ENCODE measurements at places on chromosomes 2 and 18. TPM values are rescaled to one million over a fixed set of nuclear protein-coding genes. Genes with fewer than 3 reads are reported as not detected.

ALKAL2 gene
- not detected for total RNA-seq

FAM161A gene
- total RNA-seq: 10.1 TPM

SCN7A gene
- 0.03 TPM for total RNA-seq

TSPYL6 gene
- not detected for total RNA-seq

REG3A gene
- total RNA-seq: not detected

- H3K27ac ChIP-seq: peak overlapping the region; percentile 73
- no peaks in the 10 kb centered on the region for H3K27me3 ChIP-seq
- peaks cover 28% of the 10 kb centered on the region for H3K36me3 ChIP-seq
- H3K4me3 ChIP-seq: no peak overlapping the region
- DNase-seq: no peak
Observed at GRCh38 chr2:233837694-233838229, 16.6 kb downstream of the HJURP start.

DNA sequence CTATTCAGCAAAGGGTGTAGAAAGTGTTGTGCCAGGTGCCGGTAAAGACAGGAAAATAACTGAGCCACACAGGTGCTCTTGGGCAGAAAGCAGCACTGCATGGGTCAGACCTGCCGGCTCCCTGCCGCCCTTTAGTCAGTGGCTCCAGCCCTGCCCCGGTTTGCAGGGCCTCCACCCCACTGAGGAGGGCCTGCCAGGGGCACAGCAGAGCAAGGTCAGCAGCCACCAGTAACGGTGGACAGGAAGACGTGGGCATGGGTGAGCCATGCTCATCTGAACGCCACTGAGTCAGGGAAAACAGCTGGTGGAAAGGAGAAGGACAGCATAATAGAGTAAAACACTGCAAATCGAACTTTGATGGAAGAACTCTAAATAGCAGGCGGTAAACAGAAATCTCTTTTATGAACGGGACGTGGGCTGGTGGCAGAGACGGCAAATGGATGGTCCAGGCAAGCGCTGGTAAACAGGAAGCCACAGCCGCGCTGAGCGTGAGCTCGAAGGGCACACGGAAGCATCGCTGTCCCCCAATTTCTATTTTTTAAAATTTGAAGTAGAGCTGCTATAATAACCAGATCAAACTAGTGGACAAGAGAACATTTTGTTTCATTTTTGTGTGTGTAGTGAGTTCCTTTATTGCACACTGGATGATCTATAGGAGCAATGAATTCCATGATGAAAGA, 141.8 kb upstream of the ALKAL2 start:
- H3K4me1 ChIP-seq: no peaks in the 10 kb centered on the region
- no peaks in the 10 kb centered on the region for H3K27me3 ChIP-seq
- H3K27ac ChIP-seq: no peak overlapping the region
- DNase-seq: no peak
- no peaks in the 10 kb centered on the region for H3K36me3 ChIP-seq
- H3K4me3 ChIP-seq: no peak overlapping the region

DNA sequence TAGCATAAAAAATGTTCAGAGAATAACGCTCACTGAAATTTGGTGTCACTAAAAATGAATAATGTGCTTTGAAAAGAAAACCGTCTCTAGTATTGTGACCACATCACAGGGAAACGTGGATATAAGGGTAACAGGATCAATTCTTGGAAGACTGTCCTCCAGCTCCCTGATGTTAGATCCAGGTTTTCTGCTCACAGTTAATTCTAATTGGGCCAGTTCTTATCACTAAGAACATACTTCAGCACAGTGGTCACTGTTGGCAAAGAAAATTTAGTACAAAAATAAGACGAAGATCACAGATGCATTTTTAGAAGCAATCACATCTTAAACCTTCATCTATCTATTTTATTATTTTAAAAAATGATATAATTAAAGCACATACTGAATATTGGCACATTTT, 57.0 kb upstream of the CD226 start:
- H3K27ac ChIP-seq: no peak overlapping the region
- no peaks in the 10 kb centered on the region for H3K36me3 ChIP-seq
- H3K27me3 ChIP-seq: no peaks in the 10 kb centered on the region
- H3K4me3 ChIP-seq: no peak overlapping the region
- DNase-seq: no peak

DNA sequence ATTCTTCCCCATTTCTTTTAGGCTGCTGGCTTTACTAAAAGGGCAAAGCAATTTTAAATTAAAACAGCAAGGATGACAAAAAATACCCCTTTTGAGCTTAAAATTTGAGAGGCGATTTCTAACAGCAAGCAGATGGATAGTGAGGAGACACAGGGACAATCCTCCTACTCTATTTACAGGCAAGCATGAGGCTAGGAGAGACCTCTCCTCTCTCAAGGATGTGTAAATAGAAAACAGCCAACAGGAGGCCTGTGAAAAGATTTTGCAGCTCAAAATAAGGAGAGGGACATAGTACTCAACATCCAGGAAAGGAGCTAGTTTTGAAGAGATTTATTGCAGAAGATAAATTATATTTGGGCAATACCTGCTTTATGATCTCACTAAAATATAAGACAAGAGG, 53.8 kb downstream of the LINC00305 start:
- no peak for DNase-seq
- no peaks in the 10 kb centered on the region for H3K27me3 ChIP-seq
- H3K4me1 ChIP-seq: no peaks in the 10 kb centered on the region

DNA sequence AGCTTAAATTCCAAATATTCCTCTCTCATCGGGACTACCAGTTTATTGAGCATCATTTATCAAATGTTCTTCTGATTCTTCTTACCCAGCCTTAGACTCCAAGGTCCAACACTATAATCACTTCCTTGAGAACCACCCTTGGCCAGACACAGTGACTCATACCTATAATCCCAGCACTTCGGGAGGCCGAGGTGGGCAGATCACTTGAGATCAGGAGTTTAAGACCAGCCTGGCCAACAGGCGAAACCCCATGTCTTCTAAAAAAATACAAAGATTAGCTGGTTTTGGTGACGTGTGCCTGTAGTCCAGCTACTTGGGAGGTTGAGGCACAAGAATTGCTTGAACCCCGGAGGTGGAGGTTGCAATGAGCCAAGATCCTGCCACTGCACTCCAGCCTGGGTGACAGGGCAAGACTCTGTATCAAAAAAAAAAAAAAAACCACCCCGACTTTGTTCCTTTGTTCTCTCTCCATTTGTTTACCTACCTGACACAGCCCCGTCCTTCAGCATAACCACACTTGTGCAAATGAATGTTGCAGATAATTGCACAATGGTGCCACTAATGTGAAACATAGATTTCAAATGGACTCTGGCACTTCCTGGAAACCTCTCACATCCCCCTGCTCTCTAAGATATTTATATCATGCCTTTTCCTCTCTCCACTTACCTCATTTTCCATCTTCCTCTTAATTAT, 38.9 kb upstream of the LPIN2 start:
- no peaks in the 10 kb centered on the region for H3K27me3 ChIP-seq
- no peak overlapping the region for H3K4me3 ChIP-seq
- peaks cover 5% of the 10 kb centered on the region for H3K4me1 ChIP-seq
- no peak overlapping the region for H3K27ac ChIP-seq
- DNase-seq: no peak
- H3K36me3 ChIP-seq: no peaks in the 10 kb centered on the region

GRCh38 chr18:4102901-4103300, 352.2 kb downstream of the DLGAP1 start:
- no peak overlapping the region for H3K27ac ChIP-seq
- no peak overlapping the region for H3K4me3 ChIP-seq
- no peaks in the 10 kb centered on the region for H3K36me3 ChIP-seq
- no peak for DNase-seq
- H3K27me3 ChIP-seq: no peaks in the 10 kb centered on the region
- no peaks in the 10 kb centered on the region for H3K4me1 ChIP-seq

DNA sequence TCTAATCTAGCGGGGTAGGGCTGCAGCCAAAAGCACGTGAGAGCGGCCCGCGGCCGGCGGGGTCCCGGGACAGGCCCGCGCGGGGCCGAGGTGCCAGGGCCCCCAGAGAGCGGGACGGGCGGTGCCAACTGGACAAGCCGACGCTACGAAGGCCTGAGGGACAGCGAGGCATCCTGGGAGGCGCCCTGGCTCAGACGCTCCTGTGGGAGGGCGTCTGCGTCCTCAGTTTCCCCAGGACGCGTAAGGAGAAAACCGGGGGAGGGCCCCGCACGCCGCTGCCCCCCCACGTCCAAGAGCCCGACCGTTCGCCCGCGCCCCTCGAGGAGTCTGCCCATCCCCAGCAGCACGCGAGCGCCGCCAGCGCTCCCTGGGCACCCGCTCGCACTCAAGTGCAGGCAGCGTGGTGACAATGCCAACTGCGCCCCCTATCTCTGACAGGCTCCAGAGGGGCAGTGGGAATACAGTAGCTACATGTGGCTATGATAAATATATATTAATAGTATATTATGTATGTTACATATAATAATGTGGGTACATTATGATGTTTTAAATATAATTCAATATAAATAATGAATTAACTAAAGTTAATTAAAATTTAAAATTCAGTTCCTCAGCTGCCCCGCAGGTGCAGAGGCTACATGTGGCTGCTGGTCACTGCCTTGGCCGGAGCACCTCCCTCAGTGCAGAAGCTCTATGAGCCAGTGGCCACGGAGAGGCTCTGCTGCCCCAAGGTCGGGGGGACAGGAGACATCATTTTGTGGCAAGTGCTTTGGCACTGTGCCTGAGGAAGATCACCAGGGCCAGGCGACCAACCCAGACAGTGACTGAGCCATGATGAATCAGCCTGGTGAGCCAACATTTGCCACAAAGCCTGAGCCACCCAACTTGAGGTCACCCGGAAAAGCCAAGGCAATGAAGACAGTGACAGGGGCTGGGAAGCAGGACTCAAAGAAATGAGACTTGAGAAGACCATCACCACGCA, 5.5 kb upstream of the SFT2D3 start:
- H3K36me3 ChIP-seq: no peaks in the 10 kb centered on the region
- no peak for DNase-seq
- peaks cover 7% of the 10 kb centered on the region for H3K4me1 ChIP-seq
- no peak overlapping the region for H3K27ac ChIP-seq
- H3K4me3 ChIP-seq: no peak overlapping the region

DNA sequence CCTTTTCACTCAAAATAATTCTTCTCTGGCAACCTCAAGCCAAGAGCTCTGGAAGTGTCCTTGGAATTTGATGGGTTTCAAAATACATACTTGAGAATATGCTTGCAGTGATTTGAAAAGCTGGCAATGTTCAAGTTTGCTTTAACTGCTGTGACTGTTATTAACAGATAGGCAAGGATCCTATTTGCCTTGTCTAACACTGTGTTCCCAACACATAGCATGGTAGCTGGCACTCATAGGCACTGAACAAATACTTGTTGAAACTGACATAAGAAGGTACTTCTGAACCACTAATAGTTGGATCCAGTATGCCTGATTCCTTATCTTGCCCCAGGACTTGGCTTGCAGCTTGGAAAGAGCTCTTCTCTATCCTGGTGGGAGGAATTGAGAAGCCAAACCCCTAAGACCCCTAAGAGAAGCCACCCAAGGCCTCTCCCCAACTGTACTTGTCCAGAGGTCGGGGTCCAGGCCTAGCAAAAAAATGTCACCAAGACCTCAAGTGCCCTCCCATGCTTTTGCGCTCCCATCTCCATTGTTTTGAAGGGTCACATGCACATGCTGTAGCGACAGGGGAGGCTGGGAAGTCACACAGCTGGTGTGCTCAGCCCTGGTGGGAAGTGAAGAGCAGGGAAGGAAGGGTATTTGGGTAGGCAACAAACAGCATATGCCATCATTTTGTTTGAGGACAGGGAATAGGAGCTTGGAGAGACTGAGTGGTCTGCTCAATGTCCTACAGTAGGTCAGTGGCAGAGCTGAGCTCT, 118.4 kb upstream of the HAAO start:
- no peak for DNase-seq
- no peak overlapping the region for H3K27ac ChIP-seq
- H3K27me3 ChIP-seq: no peaks in the 10 kb centered on the region
- H3K4me3 ChIP-seq: no peak overlapping the region
- no peaks in the 10 kb centered on the region for H3K36me3 ChIP-seq

GRCh38 chr2:23585273-23586170, 200.5 kb downstream of the KLHL29 start:
- H3K27me3 ChIP-seq: no peaks in the 10 kb centered on the region
- DNase-seq: no peak
- no peaks in the 10 kb centered on the region for H3K36me3 ChIP-seq
- H3K4me1 ChIP-seq: no peaks in the 10 kb centered on the region
- no peak overlapping the region for H3K27ac ChIP-seq
- H3K4me3 ChIP-seq: no peak overlapping the region
